ENCODE measurements at places on chromosomes 2 and 18. TPM values are rescaled to one million over a fixed set of nuclear protein-coding genes. Genes with fewer than 3 reads are reported as not detected.

The DHRS9 gene
- 0.11 TPM for total RNA-seq

The PSME4 gene
- total RNA-seq: 29.3 TPM

The TMEM37 gene
- not detected for total RNA-seq

The OXER1 gene
- total RNA-seq: not detected

The LTBP1 gene
- total RNA-seq: 8.7 TPM

The CACNB4 gene
- not detected for total RNA-seq

The GALM gene
- total RNA-seq: 8.2 TPM

The CRYBA2 gene
- not detected for total RNA-seq

The ARHGEF33 gene
- total RNA-seq: not detected
